ENCODE measurements at places on chromosomes 1 and 21. TPM values are rescaled to one million over a fixed set of nuclear protein-coding genes. Genes with fewer than 3 reads are reported as not detected.

DNA sequence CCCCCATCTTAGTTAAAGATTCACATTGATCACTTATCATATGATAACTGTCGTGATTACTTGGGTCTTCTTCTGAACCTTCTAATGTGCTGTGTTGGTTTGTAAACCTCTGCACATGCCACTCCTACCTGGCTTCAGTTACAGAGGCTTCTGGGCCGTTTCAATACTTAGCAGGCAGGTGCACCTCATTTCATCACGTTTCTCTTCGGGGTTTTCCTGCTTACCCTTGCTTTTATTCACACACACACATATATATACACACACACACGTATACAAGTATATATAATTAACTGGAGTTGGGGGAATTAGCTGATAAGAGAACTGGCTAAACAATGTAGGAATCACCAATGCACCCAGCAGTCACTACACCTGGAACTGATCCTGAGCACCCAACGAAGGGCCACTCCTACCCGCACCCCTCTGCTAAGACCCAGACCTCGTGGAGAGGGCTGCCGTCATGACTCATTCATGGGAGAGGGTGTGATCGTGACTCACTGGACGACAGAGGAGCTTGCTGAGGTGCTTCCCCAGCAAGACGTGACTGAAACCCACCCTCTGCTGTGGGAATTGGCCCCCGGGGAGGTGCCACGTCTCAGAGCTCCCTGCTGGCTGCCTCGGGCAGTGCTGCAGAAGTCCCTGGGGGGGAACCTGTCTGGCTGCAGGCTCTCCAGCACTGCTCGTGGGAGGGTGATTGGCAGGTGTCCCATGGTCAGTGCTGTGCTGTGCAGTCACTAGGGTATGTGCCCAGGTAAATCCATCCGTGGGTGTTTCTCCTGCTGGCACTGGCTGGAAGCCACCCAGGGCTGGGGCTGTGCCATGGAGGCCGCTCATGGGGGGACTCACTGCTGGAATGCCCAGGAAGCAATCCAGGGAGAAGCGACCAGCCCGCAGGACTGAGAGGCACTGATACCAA, 166.6 kb downstream of the DYRK1A start:
- no peak for DNase-seq

DNA sequence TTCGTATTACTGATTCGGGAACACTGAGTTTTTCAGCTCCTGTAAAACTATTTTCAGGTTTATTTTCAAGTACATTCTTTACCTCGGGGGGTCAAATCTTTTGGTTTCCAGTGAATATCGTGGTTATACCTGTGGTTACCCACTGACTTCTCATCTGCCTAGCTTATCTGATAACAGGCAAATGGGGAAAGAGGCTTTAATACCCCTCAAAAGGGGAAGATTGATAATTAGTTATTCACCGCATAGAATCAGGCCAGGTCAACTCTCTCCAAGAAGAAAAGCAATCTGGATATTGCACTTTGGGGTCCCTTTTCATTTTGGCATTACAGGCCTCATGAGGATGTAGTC, 23.0 kb downstream of the RUNX1 start:
- no peak for DNase-seq

GRCh38 chr1:208577381-208577905, 333.3 kb upstream of the PLXNA2 start:
- no peak for DNase-seq

GRCh38 chr21:42679319-42680057, 26.1 kb downstream of the PDE9A start:
- no peak for DNase-seq

GRCh38 chr1:110280804-110281203, 58.4 kb upstream of the RBM15 start:
- DNase-seq = no peak

GRCh38 chr1:44016041-44016889, 15.0 kb downstream of the SLC6A9 start:
- DNase-seq = no peak

DNA sequence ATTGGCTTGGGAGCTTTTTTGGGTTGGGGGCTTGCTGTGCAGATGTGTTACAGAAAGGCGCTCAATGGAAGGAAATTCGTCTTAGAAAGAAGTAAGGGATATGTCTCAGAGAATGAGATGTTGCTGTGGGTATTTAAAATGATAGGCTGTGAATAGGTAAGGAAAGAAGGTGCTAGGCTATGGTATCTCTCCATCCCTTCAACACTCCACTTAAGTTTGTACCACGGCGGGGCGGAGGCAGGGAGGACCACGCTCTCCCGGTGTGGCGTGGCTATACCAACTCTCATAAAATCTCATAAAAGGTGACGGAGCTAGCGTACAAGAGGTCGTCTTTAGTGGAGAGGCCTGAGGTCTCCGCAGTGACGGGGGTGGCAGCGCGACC, 305 bp upstream of the RPS6KC1 start:
- no peak for DNase-seq

Gene MED8
- total RNA-seq = 18.4 TPM

Gene OR2G6
- total RNA-seq = not detected

Gene KRTAP21-2
- total RNA-seq = not detected
